Central memory CD8-positive, alpha-beta T cell (primary cell): ENCODE measurements at places on chromosomes 2 and 18.

GRCh38 chr2:217394510-217395351, 534.9 kb upstream of the TNP1 start:
- no peak for DNase-seq

- DNase-seq: no peak
Measured at GRCh38 chr2:173086518-173087213, 11.0 kb downstream of the MAP3K20 start.

- no peak for DNase-seq
Measured at GRCh38 chr2:20471902-20472559, 25.2 kb downstream of the RHOB start.

DNA sequence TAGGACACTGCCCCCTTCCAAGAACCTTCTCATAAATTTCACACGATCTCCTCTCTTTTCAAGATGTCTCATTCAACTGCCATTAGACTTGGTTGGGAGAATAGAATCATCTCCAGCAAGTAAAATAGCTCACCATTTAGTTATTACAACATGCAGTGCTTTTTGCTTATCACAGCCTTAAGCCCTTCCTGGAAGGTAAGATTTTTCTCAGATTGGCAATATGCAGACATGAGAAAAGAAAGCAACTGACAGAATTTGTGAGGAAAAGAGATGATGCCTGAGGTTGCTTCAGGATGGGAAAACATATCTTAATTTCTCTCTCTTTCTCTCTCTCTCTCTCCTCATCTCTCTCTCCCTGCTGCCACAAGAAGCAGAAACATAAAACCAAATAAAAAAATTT, 855.1 kb upstream of the ACVR2A start:
- DNase-seq: no peak

- DNase-seq: no peak
Measured at GRCh38 chr2:197782126-197782525, 3.0 kb downstream of the BOLL start.

DNA sequence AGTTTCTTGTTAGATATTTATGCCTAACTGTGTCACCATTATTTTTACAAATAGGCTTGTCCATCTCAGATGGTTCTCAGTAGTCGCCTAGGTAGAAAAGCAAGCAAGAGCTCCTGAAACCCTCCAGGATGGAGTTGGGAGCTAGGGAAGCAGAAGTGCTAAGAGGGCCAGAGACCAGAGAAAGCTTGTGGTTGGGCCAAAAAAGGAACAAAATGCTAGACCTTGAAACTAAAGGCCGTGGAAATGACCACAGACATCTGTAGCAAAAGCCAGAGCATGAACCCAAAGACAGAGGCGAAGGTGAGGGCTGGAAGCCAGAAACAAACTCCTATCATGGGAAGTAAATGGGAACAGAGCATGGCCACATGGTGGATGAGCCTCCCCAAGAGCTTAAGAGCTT, 29.9 kb upstream of the RMDN2 start:
- no peak for DNase-seq

DNA sequence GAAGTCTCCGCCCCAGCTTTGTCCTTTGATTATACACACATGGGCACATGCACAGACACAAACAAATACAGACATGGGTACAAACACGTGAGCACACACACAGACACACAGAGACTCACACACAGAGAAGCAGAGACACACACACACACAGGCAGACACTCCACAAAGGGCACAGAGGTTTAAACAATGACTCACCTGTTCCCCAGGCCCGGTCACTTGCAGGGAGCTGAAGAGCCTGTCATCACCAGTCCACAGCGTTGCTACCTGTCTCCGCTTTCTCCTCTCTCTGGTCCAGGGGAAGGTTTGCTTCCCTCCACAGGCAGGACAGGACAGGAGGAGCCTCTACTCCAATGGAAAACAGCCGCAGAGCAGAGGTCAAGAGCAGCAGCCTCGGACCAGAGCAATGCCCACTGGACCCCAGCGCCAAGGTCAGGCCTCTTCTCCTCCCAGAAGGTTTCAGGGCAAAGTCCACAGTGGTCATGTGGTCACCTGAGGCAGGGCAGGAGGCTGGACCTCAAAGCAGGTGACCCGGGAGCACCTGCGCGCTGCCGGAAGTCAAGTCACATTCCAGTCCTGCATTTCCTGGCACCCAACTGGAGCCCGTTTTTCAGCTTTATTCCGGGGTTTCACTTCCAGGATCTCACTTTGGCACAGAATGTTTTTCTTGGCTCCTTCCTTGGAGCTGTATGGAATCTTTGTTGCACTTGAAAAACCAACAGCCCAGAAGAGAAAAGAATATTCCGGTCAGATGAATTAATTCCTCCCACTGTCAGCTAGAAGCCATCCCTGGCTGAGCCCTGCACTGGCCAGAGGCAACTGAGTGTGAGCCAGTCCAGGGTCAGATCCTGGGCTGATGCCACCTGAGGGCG, at the start of gene RAB17:
Gene RAB17, minus strand, starts transcription at position 463 of the 869 bp plus-strand sequence. CDS start 4,580 bp downstream, outside the sequence.
- no peak for DNase-seq

DNA sequence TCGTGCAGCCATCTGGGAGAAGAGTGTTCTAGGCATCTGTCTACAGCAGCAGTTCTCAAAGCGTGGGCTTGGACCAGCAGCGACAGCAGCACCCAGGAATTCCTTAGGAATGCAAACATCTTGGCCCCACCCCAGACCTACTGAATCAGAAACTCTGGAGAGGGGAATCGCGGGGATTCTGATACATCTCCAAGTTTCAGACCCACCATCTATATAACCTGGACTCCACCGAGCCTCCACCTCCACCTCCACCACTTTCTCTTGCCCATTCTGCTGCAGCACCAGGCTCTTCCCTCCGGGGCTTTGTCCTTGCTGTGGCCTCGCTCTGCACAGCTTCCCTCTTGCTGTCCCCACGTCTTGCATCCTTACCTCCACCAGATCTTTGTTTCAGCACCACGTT, 256.4 kb downstream of the BCL2 start:
- DNase-seq: no peak

DNA sequence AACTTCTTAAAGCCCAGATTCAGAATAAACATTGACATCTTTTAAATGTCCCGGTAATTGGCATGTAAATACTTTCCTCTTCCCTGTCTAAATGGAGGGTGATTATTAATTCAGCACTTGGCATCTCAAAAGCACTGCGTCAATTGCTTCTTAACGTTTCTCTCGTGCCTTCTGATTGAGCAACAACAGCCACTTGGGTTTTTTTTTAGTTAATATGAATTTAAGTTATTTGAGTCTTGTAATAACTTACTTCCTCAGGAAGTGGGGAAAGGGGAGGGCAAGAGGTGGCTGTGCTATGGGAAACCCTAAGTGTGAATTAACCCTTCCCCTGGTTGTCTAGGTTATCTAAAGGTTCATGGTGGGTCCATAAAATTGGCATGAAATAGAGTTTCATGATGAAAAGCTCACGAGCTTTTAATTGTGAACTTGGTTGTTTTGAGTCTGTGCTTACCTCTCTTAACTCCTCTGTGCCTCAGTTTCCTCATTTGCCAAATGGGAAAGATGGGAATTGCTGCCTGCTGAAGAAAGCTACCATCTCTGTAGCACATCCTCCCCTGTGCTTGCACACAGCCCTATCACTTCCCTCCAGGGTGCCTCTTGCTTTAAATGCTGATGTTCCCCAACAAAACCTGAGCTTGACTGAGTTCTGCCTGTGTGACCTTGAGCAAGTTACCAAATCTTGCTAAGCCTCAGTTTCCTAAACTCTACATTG, 126.3 kb upstream of the BCL2L11 start:
- DNase-seq: no peak

DNA sequence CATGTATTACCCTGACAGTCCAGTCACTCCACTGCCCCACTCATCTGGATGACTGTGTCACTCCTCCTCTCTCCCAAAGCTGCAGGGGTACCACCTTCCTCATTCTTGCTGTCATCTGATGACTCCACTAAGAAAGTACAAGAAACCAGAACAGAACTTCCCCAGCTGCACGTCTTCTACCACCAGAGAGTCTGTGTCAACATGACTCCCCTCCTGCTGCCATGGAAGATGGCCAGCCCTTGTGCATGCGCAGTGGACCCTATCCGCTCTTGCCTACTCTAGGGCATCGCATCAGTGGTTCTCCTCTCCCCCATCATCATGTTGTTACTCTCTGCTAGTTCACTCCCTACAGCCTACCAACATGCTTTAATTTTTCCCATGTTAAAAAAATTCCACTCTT, 14.5 kb upstream of the ST8SIA3 start:
- DNase-seq: no peak

DNA sequence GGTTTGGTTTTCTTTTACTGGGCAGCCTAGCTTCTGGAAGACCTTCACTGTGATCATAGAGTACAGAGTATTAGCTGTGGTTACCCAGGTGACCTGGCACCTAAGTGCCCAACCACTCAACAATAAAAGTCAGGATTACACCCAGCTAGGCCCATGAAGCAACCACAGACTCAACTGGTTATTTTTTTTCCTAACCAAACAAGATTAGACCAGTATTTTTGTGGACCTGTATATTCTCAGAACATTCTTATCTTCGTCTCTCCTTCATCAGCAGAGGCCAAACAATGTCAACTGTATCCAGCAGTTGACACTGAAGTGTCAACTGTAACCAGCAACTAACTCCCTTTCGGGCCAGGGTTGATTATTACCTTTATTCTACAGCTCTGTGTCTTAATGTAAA, 289.2 kb upstream of the SLC39A10 start:
- no peak for DNase-seq

- peak; percentile 30 for DNase-seq
Measured at GRCh38 chr2:101419096-101419663, 31.9 kb upstream of the CREG2 start.

DNA sequence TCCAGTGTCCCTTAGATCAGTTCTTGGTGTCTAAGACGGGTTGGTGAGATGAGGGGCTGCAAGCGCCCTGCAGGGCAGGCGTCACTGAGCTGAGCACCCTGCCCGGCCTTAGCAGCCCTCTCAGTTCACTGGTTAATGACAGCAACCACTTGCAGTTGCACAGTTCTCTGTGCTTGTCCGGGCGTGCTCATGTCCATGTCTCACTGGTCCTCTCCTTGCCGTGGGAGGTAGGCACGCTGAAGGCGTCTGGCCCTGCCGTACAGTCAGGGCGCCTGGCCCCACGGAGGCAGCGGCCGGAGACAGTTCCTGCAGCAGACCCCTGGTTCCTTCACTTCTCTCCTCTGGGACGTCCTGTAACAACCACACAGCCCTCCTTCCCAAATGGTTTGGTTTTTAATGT, 75.3 kb downstream of the ARHGEF4 start:
- DNase-seq: no peak

- peak; percentile 43 for DNase-seq
Measured at GRCh38 chr2:118309946-118310680, 221.8 kb downstream of the INSIG2 start.

DNA sequence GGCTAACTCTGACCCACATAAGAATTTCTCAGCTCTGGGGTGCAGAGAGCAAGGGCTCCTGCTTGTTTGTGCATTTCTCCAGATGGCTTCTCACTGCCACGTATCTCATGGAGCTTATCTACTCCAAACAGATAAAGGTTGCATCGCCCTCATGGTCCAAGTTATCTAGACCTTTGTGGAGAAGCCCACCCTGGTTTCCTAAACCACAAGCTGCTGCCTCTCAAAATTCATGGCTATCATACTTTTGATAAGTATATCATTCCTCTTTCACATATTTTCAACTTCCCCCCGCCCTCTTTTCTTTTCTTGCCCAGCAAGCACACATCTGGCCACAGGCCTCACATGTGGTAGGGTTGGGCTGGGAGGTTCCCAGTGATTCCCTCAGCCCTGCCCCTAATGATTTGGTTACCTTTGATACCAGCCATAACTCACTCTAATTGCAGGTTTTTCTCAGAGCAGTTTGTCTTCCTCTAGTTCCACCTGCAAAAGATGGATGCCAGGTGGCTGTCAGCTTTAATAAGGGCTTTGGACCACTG, 146.0 kb downstream of the RHBDD1 start:
- no peak for DNase-seq

- DNase-seq: no peak
Measured at GRCh38 chr2:204115137-204116056, 178.8 kb downstream of the ICOS start.

GRCh38 chr2:40283111-40283909, 168.6 kb downstream of the SLC8A1 start:
- no peak for DNase-seq

- DNase-seq: no peak
Measured at GRCh38 chr2:126719833-126720351, 63.9 kb downstream of the GYPC start.

- no peak for DNase-seq
Measured at GRCh38 chr2:219435701-219436100, 1.1 kb downstream of the SPEG start.

DNA sequence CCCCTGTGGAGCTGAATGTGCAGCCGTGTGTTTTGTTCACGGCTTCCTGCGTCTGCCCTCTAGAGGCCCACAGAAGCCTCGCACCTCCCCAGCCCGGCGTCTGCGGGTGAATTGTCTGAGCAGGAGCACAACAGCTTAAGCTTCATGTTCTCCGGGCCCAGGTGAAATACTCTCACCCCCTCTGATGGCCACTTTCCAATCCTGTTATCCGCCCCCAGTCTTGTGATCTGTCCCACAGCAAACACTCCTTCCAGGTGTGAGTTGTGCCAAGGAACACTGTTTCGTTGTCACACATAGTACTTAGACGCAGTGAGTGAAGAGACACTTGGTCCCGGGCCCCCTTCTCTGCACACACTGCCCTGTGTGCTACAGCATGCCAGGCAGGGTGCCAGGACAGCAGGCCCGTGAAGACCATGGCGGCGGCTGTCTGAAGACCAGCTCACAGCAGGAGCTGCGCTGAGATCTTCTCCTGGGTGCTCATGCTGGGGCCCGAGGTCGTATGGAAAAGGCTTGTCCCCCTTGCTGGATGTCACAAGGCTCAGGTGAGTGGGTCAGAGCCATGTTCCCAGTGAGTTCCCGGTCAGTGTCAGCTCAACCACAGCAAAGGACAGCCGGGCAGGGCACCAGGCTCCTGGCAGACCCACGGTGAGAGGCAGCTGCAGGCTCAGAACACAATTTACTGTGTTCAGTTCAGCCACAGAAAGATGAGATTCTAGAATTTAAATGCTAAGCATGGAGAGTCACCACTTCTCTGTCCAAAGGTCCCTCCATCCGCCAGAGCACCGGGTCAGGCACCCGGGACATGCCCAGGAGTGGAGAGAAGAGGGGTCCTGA, 6.8 kb upstream of the PXDN start:
- no peak for DNase-seq

GRCh38 chr2:99911736-99912135, 230.7 kb downstream of the AFF3 start:
- no peak for DNase-seq

- DNase-seq: no peak
Measured at GRCh38 chr2:18432999-18433398, 127.5 kb downstream of the RDH14 start.
